Tibial nerve (tissue), 4 donors: ENCODE measurements at places on chromosomes 1 and 21. TPM values are rescaled to one million over a fixed set of nuclear protein-coding genes. Genes with fewer than 3 reads are reported as not detected.

DNA sequence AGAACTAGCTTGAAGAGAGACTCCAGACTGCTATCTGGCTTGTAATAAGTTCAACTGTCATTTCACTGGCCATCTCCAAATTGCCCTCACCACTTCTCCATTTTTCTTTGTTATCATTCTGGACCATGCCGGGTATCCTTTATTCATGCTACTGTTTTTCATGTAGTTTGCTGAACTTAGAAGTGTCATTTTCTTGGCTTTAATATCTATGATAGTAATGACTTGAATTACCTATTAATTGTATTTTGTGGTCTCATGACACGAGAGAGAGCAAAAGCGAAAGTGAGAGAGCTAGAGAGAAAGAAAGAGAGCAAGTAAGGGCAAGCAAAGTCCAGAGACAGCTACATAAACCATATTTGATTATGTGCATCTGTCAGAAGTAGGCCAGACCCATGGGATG lies 184.9 kb upstream of the ATP1B1 start:
- DNase-seq: no peak

The ST6GALNAC5 gene
- 10.6 TPM for total RNA-seq

DNA sequence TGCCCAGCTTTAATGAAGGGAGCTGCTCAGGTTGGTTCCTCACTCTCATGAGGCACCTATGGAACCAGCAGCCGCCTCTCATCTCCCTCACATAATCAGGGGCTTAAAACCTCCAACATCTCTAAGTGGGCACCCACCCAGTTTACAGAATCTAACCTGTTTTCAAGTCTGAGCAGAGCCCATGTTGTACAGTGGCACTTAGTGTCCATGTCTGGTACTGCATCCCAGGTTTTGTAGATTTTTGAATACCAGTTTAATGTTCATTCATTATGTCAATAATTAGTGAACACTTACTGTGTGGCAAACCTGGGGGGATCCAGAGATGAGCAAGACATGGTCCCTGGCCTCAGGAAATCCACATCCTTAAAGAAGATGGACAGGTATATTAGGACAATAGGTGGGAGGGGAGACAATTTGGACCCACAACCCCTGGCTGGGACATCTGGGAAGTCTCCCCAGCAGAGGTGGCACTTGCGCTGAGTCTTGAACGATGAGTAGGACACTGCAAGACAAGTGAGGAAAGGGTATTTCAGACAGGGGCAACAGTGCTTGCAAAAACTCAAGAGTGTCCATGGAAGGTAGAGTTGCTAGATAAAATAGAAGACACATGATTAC lies 83.3 kb downstream of the LACTBL1 start:
- peak; percentile 48 for DNase-seq

The OR6N1 gene
- total RNA-seq: not detected

The KRTAP13-2 gene
- total RNA-seq: not detected

- no peak for DNase-seq
Observed at GRCh38 chr21:36188937-36189336, 32.3 kb downstream of the DOP1B start.

The TSACC gene
- not detected for total RNA-seq

DNA sequence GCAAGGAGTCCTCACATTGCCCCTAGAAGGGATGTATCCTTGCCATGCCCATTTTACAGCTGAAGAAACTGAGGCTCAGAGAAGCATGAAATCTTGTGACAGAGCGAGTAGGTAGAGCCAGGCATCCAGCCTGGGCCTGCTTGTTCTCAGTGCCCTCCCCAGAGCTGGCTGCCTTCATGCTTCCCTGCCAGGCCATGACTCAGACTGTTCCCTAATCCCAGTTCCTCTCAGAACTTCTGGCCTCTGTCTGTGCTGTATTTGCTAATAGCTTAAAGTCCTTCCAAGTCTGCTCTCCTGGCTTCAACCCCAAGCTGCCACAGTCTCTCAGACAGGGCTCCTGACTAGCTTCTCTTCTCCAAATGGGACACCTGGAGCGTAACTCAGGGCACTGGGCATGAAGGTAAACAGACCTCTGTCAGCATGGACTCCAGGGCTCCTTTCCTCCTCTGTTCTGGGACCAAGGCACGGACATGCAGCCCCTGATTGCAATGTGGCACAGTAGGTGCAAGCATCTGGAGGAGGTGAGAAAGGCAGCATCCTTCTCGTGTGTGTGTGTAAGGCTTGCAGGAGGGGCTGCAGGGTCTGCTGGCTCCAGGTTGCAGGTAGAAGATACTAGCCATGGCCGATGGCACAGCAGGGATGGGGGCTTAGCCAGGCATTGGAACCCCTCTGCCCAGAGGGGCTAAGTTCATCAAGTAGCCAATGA lies 122.7 kb downstream of the HMGB4 start:
- DNase-seq: peak; percentile 34

DNA sequence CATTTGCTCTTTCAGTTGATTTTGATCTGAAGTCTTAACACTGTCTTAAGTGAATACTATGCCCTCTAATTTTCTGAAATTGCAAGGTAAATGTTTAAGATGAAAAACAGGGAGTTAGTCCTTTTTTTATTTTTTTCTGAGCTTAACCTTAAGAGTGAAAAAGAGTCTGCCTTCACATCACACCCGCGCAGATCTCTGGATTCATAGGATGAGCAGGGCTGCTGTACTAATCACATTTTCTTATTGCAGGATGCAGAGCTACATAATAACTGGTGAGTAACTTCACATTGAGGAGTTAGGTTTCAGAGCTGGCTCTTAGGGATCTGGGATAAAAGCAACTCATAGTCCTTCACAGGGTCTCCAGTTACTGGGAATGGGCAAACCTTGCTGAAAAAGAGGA lies 188.7 kb upstream of the ATP1B1 start:
- no peak for DNase-seq

DNA sequence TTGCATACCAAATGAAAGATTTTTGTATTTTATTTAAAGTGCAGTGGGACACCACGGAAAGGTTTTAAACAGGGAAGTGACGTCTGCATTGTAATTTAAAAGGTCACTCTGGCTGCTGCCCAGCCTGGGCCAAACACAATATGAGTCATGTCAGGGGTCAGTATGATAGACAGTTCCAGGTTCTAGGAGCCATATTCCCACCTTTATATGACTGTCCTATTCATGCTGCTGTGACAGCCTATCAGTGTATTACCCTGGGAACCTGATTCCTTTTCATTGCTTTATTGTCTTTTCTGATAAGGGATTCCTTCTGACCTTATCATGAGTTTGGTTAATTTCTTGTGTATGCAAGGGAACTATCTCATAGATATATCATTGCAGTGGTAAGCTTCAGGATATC lies 5.3 kb downstream of the VANGL1 start:
- no peak for DNase-seq

The LMX1A gene
- total RNA-seq: 0.84 TPM

GRCh38 chr1:107949467-107950253 lies 15.3 kb downstream of the VAV3 start:
- DNase-seq: no peak

GRCh38 chr1:241924080-241924808 lies 33.3 kb upstream of the BECN2 start:
- no peak for DNase-seq

DNA sequence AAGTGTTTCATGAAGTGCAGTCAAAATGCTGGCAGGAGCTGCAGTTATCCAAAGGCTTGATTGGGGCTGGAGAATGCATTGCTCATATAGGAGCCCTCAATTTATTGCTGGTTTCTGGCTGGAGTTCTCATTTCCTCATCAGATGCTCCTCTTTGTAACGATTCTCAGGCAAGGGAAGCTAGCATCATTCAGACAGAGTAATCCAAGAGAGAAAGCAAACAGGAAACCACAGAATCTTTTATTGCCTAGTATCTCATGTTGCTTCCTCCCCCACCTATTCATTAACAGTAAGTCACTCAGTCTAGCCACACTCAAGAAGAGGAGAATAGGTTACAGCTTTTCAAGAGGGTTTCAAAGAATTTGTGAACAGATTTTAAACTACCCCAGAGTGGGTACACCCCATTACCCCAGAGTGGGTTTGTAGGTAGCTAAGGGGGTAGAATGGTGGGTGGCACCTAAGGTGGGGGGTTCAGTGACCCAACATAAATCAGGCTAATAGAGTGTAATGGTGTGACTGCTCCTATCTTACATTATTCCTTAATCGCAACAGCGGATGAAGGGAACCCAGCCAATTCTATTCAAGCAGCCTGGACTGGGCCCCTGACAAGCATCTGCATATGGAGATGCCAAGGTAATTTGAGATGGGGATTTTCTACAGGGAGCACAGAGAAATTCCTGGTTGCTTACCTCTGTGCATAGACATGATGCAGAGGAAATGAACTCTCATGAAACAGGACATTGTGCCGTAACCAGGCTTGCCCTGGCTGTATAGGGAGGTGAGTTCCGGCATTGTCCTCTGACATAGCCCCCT lies 67.1 kb downstream of the KCNJ15 start:
- no peak for DNase-seq

The RSPO1 gene
- 0.20 TPM for total RNA-seq

The GBP2 gene
- 46.7 TPM for total RNA-seq

The PPP1R8 gene
- total RNA-seq: 32.0 TPM

The ILDR2 gene
- 4.4 TPM for total RNA-seq

DNA sequence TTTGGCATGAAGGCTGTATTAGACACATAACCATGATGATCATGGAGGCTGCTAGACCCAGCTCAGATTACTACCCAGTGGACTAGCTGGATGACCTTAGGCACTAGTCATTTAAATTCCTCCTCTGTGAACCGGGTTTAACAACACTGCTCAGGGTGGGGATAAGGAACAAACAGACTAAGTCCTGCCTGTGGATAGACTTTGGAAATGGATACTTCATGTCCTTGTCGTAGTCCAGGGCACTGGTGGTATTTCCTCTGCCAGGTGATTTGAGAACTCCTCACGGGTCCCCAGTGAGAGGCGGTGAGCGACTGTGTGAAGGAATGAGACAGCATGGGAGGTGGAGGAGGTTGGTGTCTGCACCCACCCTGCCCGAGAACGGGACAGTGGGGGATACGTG lies 72.9 kb upstream of the SELENON start:
- DNase-seq: no peak

DNA sequence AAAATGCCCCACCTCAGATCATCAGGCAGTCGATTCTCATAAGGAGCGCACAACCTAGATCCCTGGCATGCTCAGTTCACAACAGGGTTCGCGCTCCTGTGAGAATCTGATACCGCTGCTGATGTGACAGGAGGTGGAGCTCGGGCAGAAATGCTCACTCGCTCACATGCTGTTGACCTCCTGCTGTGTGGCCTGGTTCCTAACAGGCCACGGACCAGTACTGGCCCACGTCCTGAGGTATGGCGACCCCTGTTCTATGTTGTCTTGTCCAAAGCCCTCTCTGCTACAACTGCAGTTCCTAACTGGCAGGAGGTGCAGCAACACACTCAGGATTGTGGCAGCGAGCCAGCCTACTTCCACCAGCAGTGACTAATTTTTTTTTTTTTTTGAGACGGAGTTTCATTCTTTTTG lies 70.6 kb downstream of the CLSTN1 start:
- no peak for DNase-seq

The LYPD8 gene
- total RNA-seq: not detected
